Fibroblast of skin of right biceps (primary cell): ENCODE measurements at places on chromosomes 5 and 9.

GRCh38 chr9:99720455-99721050 is 101.1 kb upstream of the NR4A3 start:
- peak; percentile 25 for DNase-seq

- no peak for DNase-seq
These were observed 80.1 kb upstream of the TLR4 start for GRCh38 chr9:117624106-117624505.

DNA sequence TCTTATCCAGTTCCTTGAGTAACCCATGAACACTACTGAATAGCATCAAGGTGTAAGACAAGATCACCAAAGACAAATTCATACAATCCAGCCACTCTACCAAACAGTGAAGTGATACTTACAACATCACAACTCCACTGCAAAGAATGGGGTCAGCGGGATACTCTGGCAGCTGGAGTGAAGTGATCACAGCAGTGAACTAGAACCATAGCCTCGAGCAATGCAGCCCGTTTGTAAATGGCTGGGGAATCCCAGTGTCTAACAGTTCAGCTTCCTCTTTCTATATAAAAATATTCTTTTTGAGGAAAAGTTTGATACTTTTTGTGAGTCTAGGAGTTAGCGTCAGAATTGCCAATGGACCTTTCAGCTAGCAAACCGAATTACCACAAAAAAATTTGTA is 515.2 kb downstream of the ZNF608 start:
- DNase-seq: no peak

DNA sequence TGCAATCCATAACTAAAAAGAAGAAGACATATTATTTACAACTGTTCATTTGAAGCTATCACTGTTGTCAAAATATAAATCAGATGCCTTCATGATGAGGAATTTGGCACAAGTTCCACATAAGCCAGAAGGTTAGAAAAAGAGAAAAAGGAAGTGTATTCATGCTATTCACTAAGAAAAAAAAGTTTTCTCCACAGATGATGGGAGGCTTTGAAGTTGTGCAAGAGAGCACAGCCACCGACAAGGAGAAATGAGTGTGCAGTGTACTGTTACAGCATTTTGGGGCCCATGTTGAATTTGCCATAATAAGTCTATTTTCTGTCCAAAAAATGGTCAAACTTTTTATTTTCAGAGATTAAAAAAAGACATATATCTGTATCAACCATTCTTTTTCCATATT is 32.9 kb upstream of the IFNK start:
- DNase-seq: peak; percentile 16

DNA sequence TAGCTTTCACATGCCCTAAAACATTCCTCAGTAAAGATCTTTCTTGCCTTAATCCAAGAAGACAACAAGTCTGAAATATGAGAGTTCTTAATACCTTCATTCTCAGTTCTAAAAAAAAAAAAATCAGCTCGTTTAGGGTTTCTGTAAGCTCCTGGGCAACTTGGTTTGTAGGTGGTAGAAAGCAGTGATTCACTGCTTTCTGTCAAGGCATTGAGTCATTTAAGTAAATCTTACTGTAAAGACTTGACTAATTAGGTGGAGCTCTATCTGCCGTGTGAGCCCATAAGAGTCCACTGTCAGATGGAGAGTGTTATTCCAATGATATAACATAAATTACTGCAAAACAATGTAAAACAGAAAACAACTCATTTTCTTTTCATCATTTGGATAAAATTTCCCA is 56.1 kb upstream of the MAST4 start:
- no peak for DNase-seq

- no peak for DNase-seq
These were observed 14.0 kb downstream of the TLX3 start for GRCh38 chr5:171323007-171323406.

GRCh38 chr9:77158772-77159513 is 18.4 kb upstream of the VPS13A start:
- peak; percentile 54 for DNase-seq

GRCh38 chr5:91494447-91494996 is 111.4 kb upstream of the ARRDC3 start:
- no peak for DNase-seq

- DNase-seq: no peak
These were observed 144.6 kb upstream of the FBN2 start for GRCh38 chr5:128682669-128683068.
